SJSA1 (cell line): ENCODE measurements at places on chromosomes 16 and 17.
A peak's percentile ranks its signal among the peaks of the same experiment; 100 is the strongest.

GRCh38 chr17:80970044-80970761, 21.4 kb upstream of the CHMP6 start:
- no peak for DNase-seq

DNA sequence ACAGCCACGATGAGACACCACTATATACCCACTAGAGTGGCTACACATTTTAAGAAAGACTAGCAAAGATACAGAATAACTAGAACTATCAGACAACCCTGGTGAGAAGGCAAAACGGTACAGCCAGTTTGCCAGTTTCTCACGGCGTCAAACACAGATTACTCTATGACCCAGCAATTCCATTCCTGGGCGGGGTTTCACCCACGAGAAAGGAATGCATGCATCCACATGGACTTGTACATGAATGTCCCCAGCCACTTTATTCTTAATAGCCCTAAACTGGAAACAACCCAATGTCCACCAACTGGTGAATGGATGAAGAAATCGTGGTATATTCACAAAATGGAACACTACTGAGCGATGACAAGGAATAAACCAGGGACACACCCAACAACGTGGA, 74.5 kb downstream of the MYH10 start:
- DNase-seq: peak; percentile 70

- no peak for DNase-seq
These were observed 17.8 kb downstream of the EIF4A3 start for GRCh38 chr17:80129006-80129565.

GRCh38 chr17:50370052-50370451, 2.9 kb downstream of the MRPL27 start:
- no peak for DNase-seq

GRCh38 chr17:61946359-61946758, 18.6 kb upstream of the INTS2 start:
- no peak for DNase-seq

GRCh38 chr17:43784068-43784467, 3.8 kb downstream of the CFAP97D1 start:
- DNase-seq: no peak

- peak; percentile 70 for DNase-seq
These were observed 428 bp upstream of the ANTKMT start for GRCh38 chr16:720447-720989.

- DNase-seq: no peak
These were observed 27.2 kb downstream of the MOSMO start for GRCh38 chr16:22035153-22035552.

- peak; percentile 58 for DNase-seq
These were observed 70.1 kb downstream of the SMG6 start for GRCh38 chr17:2233441-2233947.

DNA sequence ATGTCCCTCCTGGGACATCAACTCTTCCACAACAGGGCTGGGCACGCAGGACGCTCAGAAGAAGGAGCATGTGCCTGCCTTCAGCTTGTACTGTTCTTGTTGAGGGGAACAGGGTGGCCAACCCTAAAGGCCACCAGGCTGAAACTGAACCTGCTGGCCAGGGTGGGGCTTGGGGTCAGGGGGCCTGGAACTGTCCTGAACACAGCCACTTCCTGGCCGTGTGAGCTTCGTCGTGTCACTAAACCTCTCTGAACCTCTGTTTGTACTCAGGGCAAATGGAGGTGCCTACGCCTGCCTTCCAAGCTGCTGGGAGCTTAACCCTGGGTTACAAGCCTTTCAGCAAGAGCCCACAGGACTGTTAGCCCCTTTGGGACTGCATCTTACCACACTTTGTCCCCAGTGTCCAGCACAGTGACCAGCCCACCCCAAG, 6.7 kb downstream of the ARHGAP27 start:
- DNase-seq: no peak

DNA sequence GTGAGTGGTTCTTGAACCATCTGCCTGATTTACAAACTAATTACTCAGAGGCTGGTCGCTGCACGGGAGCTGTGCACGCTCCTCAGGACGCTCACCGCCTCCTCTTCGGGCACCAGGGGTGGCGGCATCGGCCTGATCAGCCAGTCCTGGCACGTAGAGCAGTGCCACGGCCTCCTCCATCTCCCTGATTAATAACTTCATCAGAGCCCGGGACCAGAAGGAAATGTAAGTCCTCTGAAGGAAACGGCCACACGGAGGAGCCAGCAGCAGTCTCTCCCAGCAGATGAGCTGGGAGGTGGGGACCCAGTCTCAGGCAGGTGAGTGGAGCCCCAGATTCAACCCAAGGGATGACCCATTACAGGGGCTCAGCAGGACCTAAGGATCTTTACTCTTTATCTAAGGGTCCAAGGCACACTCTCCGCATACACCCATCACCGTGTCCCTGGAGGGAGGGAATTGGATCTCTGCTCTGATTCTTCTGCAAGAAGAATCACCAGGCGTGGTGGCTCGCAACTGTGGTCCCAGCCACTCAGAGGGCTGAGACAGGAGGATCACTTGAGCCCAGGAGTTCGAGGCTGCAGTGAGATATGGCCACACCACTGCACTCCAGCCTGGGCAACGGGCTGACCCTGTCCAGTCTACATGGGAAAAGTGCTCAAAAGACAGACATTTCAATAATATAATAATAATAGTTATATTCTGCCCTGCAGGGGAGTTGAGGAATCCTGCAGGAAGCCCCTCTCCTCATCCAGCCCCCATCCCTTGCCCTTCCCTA, 366.5 kb downstream of the SEC14L1 start:
- no peak for DNase-seq

- DNase-seq: no peak
These were observed 282.3 kb upstream of the TNRC6C start for GRCh38 chr17:77676237-77676661.
